ENCODE measurements at places on chromosomes 7 and 10.

DNA sequence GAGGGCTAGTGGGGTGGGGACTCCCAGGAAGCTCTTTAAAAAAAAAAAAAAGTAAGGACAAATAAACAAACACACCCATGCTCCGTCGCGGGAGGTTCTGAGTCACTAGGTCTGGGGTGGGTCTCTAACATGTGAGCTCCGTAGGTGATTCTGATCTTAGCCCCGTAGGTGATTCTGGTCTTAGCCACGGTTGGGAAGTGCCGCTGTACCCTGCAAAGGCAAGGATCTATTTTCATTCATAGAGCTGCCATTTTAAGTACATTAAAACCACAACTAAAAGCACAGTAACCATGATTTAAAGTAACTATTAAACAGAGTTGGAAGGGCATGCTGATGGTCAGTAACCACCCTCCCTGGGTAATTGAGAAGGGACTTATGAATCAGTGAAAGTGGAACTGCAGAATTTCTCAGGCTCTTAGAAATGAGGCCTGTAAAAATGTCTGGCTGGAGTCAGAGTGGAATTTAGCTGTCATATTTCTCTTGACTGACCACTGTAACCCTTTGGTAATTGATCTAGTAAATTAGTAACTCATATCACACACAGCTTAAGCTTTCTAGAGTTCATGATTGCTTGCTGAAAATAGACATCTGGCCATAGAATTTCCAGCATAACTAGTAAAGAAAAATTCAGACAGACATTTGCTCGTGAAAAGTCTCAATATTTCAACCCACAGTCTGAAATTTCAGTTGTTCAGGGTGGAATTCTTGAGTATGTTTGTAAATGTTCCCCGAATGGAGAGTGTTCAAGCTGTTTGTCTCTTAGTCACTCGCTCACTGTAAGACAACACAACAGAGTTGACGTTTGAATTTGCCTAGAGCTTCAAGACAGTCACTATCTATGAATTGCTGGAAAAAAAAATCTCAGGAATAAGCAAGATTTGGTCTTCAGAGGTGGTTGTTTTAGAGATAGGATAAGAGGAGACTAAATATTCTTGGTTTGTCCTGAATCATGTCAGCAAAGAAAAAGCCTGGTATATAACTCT lies 34.2 kb upstream of the TCF7L2 start:
- no peak for DNase-seq

GRCh38 chr10:18179891-18180290 lies 39.7 kb downstream of the CACNB2 start:
- no peak for DNase-seq

- DNase-seq: no peak
These were observed 45.3 kb downstream of the TSPAN15 start for GRCh38 chr10:69496352-69497230.

GRCh38 chr10:86085686-86086085 lies 280.9 kb downstream of the GRID1 start:
- DNase-seq: no peak

DNA sequence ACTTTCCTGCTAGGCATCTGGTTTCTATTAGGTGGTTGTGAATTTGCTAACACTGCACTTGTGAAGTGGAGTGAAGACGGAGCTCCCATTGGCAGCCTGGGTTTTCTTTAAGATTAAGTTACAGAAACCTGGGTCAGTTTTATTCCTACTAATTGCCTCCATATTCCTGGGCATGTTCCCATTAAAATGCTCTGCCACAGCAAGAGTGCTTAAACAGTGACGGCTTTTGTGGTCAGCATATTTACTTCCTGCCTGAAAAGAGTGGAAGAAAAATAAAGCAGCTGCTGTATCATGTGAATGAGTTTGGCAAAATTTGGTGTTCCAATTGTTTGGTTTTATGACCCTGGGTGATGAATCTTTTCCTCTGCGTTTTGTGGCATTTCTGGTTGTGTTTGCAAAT lies 96.9 kb upstream of the PLXDC2 start:
- no peak for DNase-seq

DNA sequence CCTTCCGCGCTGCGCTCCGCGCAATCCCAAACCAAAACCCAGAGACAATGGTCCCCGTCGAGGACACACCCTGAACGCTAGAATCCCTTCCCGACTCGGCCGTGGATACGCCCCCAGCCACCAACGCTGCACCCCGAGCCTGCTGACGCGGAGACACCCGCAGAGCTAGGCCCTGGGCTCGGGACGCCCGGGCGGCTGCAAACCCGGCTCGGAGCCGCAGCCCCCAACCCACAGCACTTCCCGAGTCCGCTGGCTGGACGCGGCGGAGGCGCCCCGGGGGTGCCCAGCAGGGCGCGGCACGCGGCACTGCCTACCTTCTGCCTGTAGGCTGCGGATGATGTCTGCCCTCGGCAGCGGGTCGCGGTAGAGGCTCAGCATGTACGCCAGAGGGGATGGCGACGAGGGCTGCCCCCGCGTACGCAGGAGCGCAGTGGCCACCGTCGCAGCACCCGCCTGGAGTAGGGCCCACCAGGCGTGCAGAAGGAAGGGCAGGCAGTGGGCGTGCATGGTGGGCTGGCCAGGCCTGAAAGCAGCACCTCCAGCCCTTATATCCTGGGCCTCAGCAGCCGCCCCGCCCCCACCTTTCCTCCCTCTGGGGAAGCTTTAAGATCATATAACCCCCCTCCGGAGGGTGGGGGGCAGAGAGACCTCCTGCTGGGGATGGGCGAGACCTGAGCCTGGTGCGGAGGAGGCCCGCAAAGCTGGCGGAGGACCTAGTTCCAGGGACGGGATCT lies at the start of gene NODAL:
Gene NODAL (minus strand): TSS at position 521 of the 734 bp plus-strand sequence. CDS start 14 bp downstream, at position 507.
- no peak for DNase-seq

All from foreskin keratinocyte (primary cell).